LNCaP clone FGC (cell line): ENCODE measurements at places on chromosomes 6 and 20.

GRCh38 chr6:163327165-163327880 is 87.2 kb upstream of the QKI start:
- DNase-seq = no peak

GRCh38 chr6:93468291-93468690 is 48.9 kb upstream of the EPHA7 start:
- DNase-seq = no peak

GRCh38 chr20:62995898-62996595 is 10.7 kb downstream of the BHLHE23 start:
- no peak for DNase-seq

GRCh38 chr6:54614499-54615195 is 231.9 kb upstream of the FAM83B start:
- no peak for DNase-seq

DNA sequence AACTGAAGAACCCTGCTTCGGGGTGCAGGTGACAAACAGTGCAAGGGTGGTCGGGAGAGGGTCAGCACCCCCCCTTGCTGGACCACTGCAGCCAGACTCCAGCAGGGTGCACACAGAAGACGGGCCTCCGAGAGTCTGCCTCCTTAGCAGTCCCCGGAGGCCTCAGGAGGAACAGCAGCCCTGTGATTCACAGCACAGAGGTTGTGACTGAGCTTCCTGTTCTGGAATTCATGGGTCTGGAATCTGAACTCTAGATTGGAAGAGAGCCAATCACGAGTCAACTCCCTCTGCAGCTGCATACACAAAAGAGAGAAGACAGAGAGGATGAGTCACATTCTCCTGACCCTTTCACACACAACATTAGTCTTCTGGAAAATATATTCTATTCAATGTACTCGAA is 249.0 kb upstream of the OPRM1 start:
- no peak for DNase-seq

DNA sequence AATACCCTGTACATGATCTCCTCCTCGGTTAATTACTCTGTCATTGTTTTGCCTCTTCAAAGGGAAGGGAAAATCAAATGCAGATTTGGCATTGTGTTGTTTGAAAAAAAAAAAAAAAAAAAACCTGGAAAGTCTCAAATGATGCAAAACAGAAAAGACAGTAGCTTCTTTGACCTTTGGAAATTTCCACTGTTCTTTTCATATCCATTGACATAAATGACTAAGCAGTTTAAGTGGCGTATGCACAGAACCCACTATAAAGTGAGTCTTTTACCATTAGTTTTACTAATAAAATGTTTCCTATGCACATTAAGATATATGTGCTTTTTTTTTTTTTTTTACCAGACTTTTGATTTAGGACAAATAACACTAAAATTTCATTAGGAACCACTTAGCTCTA is 704.3 kb downstream of the TFAP2A start:
- DNase-seq = no peak

DNA sequence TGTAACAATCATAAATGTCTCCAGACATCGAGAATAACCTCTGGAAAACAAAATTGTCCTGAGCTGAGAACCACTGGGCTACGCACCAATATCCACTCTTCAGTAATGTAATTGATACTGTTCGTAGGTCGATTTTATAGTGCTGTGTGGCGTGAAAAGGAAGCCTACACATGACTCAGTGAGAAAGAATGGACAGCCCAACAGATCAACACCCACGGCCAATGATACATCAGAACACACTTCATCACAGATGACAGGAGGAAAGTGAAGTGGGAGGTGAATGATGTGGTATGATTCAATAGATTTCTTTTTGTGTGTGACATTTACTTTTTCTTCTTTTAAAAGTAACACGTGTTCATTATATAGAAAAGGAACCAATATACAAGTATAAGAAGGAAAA is 93.5 kb downstream of the RPS12 start:
- DNase-seq = no peak

DNA sequence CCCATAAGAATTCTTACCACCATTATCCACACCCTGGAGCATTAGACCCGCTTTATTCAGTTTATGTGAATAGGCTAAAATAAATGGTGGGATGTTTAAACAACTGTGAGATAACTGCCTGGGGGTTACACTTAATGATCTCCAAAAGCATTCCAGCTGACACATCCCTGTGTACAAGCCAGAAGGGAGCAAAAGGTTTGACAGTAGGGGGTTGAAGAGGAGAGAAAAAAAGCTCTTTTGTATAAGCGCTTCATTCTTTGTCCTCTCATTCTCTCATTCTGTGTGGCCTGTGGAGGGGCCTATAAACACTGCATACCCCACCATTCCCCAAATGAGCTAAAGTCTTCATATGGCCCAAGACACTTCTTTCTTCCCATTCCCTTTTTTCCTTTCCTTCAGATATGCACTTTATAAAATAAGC is 30.8 kb upstream of the COL21A1 start:
- DNase-seq = no peak

- DNase-seq = no peak
Observed at GRCh38 chr6:7902867-7903266, 7.7 kb downstream of the TXNDC5 start.
